Stimulated activated CD4-positive, alpha-beta T cell treated with anti-CD3 and anti-CD28 coated beads, Interleukin-12 subunit alpha, Interleukin-12 subunit beta, amount 100 ng/mL, for 24 hours (primary cell): ENCODE measurements at places on chromosomes 1 and 21.

DNA sequence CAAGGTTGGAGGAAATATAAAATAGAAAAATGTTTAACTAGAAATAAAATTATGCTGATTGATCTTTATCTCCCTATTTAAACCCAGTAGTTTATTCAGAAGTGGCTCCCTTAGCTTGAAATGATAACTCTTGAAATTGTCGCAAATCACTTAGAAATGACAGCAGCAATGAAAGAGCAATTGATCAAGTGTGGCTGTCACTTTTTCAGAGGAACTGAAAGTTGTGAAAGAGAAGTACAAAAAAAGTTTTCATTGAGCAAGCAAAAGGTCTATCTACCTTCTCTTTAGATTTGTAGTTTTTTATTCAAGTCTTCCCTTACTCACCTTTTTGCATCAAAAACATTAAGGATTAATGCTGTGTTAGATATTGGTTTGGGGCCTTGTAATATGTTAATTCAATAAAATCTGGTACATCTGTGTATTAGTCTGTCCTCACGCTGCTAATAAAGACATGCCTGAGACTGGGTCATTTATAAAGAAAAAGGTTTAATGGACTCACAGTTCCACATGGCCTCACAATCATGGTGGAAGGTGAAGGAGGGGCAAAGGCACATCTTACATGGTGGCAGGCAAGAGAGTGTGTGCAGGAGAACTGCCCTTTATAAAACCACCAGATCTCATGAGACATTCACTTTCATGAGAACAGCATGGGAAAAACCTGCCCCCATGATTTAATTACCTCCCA lies 48.3 kb downstream of the LRRC8C start:
- no peak for DNase-seq

- DNase-seq: no peak
Observed at GRCh38 chr21:41759926-41760325, 6.9 kb downstream of the RIPK4 start.

- DNase-seq: no peak
Observed at GRCh38 chr1:165647517-165647916, 16.5 kb downstream of the MGST3 start.

DNA sequence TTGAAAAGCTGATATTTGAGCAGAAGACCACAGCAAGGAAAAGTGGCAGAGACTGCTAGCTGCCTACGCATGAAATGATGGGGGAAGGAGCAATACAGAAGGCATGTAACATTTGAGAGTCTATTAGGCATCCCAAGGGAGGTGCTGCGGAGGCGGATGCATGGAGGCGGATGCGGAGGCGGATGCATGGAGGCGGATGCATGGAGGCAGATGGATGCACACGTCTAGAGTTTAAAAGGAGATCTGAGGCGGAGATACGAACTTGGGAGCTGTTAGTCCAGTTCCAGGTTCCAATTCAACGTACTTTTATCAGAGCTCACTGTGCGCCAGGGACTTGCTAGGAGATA lies 744 bp upstream of the DDX20 start:
- peak; percentile 28 for DNase-seq

DNA sequence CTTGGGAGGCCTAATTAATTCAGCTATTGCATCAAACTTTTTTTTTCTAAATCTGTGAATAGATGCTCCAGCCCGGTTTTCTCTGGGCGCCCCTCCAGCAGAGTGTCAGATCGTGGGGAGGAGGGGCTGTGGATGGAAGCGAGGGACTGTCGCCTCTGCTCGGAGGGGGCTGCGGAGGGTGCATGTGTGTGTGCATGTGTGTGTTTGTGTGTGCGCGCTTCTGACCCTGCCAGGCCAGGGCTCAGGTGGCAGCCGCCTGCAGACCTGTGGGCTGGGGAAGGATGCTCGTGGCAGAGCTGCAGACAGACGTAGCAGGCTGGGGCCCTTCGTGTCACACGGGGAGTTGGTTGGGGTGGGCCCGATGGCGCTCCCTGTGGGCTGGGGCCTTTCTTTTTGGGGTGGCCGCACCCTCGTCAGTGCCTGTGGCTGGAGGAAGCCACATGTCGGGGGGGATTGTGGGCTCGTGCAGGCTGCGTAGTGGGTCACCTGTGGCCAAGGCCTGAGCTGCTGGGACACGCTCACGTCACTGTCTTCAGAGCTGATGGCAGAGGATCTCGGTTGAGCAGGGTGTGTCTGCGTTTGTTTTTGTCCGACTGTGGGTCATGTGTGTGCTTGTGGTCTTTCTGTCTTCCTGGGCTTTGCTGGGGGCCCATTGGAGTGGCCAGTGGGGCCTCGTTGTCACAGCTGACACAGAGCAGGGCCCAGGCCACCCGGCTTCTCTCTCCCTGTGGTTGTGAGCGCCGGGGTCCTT lies 2.8 kb downstream of the SKI start:
- DNase-seq: no peak
